CD4-positive, alpha-beta T cell treated with Interleukin-10 for 1 hour (primary cell): ENCODE measurements at places on chromosomes 11 and 22.

DNA sequence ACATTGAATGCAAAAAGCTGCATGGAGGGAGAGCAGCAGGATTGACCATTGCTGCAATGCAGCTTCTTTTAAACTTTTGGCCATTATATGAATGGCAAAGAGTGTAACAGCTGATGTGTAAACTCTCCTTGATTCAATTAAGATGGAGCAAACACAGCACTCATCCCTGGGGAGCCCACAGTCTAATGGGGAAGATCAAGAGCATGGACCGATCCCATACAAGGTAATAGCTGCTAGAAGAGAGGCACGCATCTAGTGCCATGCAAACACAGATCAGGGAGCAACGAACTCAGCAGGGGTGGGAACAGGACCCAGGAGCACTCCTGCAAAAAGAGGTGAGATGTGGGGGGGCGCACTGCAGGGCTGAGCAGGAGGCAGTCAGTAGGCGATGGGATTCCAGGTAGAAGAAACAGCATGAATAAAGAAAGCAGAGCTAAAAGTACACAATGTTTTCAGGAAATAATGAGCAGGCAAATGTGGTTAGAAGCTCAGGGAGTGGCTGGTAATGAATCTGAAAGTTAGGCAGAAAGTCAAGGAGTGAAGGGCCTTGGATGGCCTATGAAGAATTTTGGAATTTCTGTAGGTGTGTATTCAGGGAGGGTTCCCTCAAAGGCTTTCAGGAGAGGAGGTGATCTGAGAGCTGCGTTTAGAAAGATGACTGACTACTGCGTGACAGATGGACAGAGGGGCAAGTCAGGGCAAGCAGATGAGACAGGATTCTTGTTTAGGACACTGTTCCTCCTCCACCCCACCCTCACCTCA is 17.2 kb upstream of the BMAL1 start:
- DNase-seq: no peak

GRCh38 chr11:57277845-57278720 is 41.0 kb upstream of the APLNR start:
- peak; percentile 13 for DNase-seq

DNA sequence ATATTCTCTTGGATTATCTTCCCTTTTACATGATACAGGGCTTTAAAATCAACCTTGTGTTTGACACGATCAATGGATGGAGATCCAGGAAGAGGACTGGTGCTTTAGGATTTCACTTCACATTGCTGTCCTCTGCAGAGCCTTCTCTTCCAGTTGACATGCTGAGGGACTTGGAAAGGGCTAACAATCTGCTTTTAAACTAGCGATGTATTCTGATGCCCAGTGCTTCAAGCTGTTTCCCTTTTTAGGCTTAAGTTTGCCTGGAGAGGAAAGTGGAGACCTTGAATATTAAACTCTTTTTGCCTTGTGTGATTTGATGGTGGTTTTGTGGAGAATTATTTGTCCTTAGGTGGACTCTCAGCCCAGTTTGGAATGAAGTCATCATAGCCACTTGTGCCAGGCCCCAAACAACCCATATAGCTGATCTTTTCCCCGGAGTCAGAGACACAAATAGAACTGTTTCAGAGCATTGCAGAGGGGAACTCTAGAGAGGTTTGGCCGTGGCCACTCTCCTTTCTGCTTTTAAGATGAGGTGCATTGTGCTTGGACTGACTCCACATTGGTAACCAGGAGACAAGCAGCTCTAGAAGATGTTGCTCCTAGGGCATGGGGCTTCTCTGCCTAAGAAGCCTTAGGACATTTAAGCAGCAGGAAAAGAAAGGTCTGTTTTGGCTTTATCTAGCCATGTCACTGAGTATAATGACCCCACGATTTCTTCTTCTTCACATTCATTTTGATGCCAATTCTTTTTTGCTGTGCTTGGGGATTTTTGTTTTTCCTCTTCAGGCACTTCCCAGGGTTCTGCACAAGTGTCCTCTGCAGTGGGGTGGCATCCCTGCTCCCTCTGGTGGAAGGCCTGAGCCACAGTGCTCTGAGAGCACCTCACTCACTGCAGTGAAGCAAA is 152.8 kb downstream of the NCAM1 start:
- no peak for DNase-seq

- no peak for DNase-seq
These were observed 208.6 kb upstream of the NARS2 start for GRCh38 chr11:78783301-78783700.

DNA sequence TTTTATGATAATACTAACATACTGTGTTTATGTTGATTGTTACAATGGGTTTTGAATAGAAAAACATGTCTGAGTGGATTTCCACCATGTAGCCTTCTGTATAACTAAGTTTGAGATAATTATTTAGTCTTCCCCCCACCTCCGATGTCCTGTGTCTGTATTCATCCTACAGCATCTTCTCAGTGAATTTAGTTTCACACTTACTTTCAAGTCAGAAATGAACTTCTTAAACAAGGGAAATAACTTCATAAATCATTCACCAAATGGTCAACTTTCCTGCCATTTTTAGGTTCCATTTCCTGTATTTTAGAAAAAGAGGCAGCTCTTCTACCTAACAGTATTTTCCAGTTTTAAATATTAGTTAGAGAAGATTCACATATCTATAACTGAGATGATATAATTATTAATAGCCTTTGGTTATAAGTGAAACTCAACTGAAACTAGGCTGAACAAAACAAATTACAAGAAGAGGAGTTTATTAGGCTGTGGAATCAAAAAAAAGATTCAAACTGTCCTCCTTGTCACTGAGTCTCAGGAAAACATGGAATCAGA is 3.5 kb downstream of the OR51B5 start:
- DNase-seq: no peak

DNA sequence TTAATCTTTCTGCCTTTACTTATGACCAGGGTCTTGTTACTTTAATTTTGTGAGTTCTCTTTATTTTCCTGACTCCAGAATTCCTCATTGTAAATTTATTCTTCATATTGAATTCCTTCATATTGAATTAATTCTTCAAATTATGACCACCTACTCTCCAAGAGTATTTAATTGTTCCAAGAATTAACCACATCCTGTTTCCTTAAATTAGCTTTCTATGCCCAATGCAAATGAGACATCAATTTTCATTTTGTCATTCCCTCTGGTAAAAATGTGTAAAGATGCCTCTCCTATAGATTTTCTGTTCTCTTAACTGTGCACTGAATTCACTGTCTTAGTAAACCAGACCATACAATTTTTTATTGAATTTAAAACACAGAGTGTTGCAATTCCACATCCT is 211.2 kb upstream of the GRIA4 start:
- DNase-seq: no peak

- no peak for DNase-seq
These were observed 3.1 kb downstream of the DRD4 start for GRCh38 chr11:640021-640706.
